GM23248 (cell line): ENCODE measurements at places on chromosomes 3 and 15. TPM values are rescaled to one million over a fixed set of nuclear protein-coding genes. Genes with fewer than 3 reads are reported as not detected.

SPTSSB gene
- polyA plus RNA-seq: not detected in 2 replicates

EXOSC7 gene
- 49.1 and 53.5 TPM in 2 replicates for polyA plus RNA-seq

LMAN1L gene
- polyA plus RNA-seq: not detected in 2 replicates

SLCO2A1 gene
- 4.3 and 4.8 TPM in 2 replicates for polyA plus RNA-seq

SLC22A13 gene
- polyA plus RNA-seq: not detected in 2 replicates

MCTP2 gene
- 0.67 and 0.70 TPM in 2 replicates for polyA plus RNA-seq

HOMER2 gene
- 9.0 and 9.4 TPM in 2 replicates for polyA plus RNA-seq

- H3K27me3 ChIP-seq: no peaks in the 10 kb centered on the region
- no peak overlapping the region for H3K4me3 ChIP-seq
- no peaks in the 10 kb centered on the region for H3K36me3 ChIP-seq
- H3K27ac ChIP-seq: no peak overlapping the region
Measured at GRCh38 chr3:67011414-67012131, 13.5 kb downstream of the KBTBD8 start.

- H3K27me3 ChIP-seq: peaks cover 71% of the 10 kb centered on the region
- DNase-seq: no peak
- no peak overlapping the region for H3K4me3 ChIP-seq
- H3K36me3 ChIP-seq: no peaks in the 10 kb centered on the region
Measured at GRCh38 chr3:186258968-186259367, 103.1 kb downstream of the DGKG start.

GRCh38 chr3:130411320-130411719 is 65.8 kb downstream of the COL6A5 start:
- H3K27me3 ChIP-seq: no peaks in the 10 kb centered on the region; the same call in 1 of the 2 replicates
- H3K4me1 ChIP-seq: no peaks in the 10 kb centered on the region
- H3K36me3 ChIP-seq: no peaks in the 10 kb centered on the region
- no peak overlapping the region for H3K27ac ChIP-seq

DNA sequence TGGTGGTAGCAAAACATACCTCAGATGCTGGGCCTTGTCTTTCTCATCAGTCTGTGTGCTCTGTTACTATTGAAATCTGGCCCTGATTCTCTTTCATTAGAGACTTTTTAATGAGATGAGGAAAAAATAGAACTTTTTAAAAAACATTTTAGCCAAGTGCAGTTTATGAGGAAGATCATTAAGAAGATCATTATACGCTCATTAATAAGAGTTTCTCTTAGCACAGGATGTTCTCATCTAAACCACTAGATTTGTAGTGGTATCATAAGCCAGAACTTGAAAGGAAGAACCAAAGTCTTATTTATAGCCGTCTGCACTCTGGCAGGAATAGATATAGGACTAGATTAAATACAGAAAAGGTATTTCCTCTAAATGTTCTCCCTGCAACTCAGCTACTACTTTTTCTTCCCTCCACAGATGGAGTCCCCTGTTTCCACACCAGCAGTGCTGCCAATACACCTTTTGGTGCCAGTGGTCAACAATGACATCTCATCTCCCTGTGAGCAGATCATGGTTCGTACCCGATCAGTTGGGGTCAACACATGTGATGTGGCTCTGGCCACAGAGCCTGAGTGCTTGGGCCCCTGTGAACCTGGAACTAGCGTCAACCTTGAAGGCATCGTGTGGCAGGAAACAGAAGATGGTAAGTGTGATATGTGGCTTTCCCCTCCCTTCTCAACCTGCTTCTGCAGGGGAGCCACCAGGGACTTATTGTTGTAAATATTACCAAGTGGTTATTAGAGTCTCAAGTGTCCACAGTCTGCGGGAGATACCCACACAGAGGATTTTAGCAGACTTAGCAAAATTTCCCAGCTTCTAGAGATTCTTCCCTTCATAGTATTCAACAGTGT is 152.8 kb downstream of the RBPMS2 start:
- no peak overlapping the region for H3K27ac ChIP-seq
- no peaks in the 10 kb centered on the region for H3K27me3 ChIP-seq
- H3K36me3 ChIP-seq: no peaks in the 10 kb centered on the region
- H3K4me1 ChIP-seq: peaks cover 24% of the 10 kb centered on the region
- no peak overlapping the region for H3K4me3 ChIP-seq

DNA sequence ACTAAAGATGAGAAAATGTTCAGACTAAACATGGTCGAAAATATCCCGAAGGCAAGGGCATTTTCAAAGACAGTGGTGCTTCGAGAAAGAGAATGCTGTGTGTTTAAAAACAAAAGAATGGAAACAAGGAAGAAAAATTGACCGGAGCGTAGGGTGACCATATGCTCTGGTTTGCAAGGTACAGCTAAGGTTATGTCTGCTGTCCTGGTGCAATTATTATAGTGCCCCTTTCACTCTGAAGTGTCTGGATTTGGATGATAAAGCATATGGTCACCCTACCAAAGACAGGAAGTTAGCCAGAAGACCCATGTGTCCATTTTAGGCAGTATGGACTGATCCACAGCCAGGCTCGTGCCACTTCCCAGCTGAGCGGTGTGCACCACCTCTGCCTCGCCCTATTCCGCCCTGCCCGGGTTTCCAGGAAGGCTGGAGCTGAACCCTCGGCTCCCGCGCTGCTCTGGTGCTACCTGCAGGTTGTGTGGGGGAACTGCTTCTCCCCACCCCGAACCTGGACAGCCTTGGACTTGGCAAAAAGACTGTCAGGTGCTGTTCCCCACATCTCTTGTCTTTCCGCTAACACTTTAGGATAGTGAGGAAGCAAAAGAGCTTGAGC is 25.2 kb downstream of the GOLGA6D start:
- H3K36me3 ChIP-seq: no peaks in the 10 kb centered on the region
- DNase-seq: peak; percentile 41
- no peak overlapping the region for H3K4me3 ChIP-seq

GRCh38 chr3:187920913-187921312 is 175.6 kb upstream of the BCL6 start:
- no peaks in the 10 kb centered on the region for H3K36me3 ChIP-seq
- DNase-seq: peak; percentile 20
- H3K4me3 ChIP-seq: no peak overlapping the region
- no peak overlapping the region for H3K27ac ChIP-seq

- DNase-seq: peak; percentile 80
- H3K4me3 ChIP-seq: no peak overlapping the region
- H3K27ac ChIP-seq: no peak overlapping the region
- no peaks in the 10 kb centered on the region for H3K36me3 ChIP-seq
- H3K4me1 ChIP-seq: peaks cover 21% of the 10 kb centered on the region
- H3K27me3 ChIP-seq: no peaks in the 10 kb centered on the region
Measured at GRCh38 chr3:45948311-45948781, 5.1 kb downstream of the CXCR6 start.

GRCh38 chr3:4503050-4503449 is 9.9 kb downstream of the ITPR1 start:
- no peaks in the 10 kb centered on the region for H3K4me1 ChIP-seq
- no peak for DNase-seq
- H3K36me3 ChIP-seq: no peaks in the 10 kb centered on the region
- H3K27ac ChIP-seq: no peak overlapping the region
- H3K27me3 ChIP-seq: no peaks in the 10 kb centered on the region
- H3K4me3 ChIP-seq: no peak overlapping the region

DNA sequence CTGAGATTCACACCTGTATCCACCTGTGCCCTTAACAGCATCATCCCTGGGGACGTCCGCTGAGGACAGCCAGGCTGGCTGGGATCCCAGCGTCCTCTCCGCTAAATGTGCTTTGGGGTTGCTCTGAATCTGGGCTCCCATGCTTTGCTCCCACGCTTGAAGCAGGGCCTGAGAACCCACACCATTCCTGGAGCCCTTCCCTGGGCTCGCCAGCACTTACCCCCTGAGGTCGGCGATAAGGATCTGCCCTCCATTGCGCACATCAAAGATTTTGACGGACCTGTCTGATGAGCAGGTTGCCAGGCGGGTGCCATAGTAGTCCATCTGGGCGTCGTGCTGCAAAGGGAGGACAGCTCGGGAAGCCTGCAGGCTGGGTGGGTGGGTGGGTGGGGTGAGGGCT is 5.8 kb downstream of the SEC13 start:
- H3K4me3 ChIP-seq: no peak overlapping the region
- no peaks in the 10 kb centered on the region for H3K27me3 ChIP-seq
- no peak for DNase-seq
- peaks cover 70% of the 10 kb centered on the region for H3K36me3 ChIP-seq
- no peak overlapping the region for H3K27ac ChIP-seq

DNA sequence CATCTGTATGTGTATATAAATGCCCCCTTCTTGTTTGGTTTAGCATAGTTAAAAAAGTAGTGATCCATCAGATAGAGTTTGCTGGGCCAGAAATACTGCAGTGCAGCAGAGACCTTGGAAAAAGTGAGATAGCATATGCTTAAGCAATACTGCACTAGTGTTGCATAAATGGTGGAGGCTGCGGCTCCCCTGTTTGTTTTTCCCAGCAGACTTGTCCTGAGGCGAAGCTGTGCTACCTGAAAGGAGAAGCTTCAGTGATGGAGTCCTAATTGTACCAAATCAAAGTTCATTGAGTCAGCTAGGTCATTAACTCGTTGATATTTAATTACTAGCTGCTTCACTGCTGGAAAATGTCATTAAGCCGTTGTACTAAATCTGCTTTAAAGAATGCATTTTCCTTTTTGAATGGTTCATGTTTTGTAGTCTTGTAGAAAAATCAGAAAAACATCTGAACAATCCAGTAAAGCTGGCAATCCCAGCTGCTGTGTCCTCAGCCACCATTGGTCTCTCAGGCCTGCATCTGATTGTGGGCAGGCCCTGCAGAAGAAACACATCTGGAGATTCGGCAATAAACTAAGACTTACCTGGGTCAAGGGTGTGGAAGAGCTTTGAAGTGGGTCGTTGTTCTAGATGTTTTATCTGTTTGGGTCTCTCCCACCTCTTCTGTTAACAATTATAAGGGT is 169.6 kb downstream of the B3GALNT1 start:
- H3K4me1 ChIP-seq: peaks cover 19% of the 10 kb centered on the region
- no peak overlapping the region for H3K4me3 ChIP-seq
- H3K36me3 ChIP-seq: no peaks in the 10 kb centered on the region
- DNase-seq: no peak
- H3K27ac ChIP-seq: no peak overlapping the region
